Natural killer cell (primary cell): ENCODE measurements at places on chromosomes 1 and 21. TPM values are rescaled to one million over a fixed set of nuclear protein-coding genes. Genes with fewer than 3 reads are reported as not detected.

The LAMC2 gene
- not detected for total RNA-seq

- H3K36me3 ChIP-seq: no peaks in the 10 kb centered on the region
- DNase-seq: no peak
- H3K4me3 ChIP-seq: no peak overlapping the region
- peaks cover 2% of the 10 kb centered on the region for H3K27me3 ChIP-seq
- no peak overlapping the region for H3K27ac ChIP-seq
These were observed 151.1 kb upstream of the DPT start for GRCh38 chr1:168879896-168880734.

- H3K36me3 ChIP-seq: no peaks in the 10 kb centered on the region
- no peaks in the 10 kb centered on the region for H3K27me3 ChIP-seq
- H3K27ac ChIP-seq: no peak overlapping the region
- no peaks in the 10 kb centered on the region for H3K4me1 ChIP-seq
- H3K4me3 ChIP-seq: no peak overlapping the region
These were observed 235.3 kb upstream of the PLXNA2 start for GRCh38 chr1:208479435-208479834.

DNA sequence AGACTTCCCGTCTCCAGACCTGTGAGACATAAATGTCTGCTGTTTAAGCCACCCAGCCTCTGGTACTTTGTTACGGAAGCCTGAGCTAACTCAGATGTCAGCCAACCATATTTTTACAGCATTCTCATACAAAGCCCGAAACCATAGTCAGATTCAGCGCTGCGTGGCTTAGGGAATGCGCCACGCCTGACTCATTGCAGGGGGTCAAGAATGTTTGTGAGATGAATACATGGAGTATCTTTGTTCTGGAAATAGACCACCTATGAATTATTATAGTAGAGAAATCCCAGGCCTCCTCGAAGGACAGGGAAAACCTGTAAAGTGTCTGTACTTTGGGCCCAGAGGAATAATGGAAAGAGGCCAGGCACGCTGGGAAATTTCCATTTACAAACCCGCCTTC lies 434.8 kb downstream of the CAMTA1 start:
- H3K4me3 ChIP-seq: no peak overlapping the region
- no peak for DNase-seq
- no peak overlapping the region for H3K27ac ChIP-seq
- H3K36me3 ChIP-seq: no peaks in the 10 kb centered on the region
- H3K4me1 ChIP-seq: no peaks in the 10 kb centered on the region

GRCh38 chr1:2529784-2530512 lies at the start of gene HES5:
HES5 (minus strand) TSS chr1:2530263; CDS start chr1:2530164, 99 bp downstream.
- H3K4me1 ChIP-seq: peaks cover 45% of the 10 kb centered on the region
- no peak within 1 kb of the TSS for H3K27ac ChIP-seq
- H3K27me3 ChIP-seq: peaks cover 39% of the 10 kb centered on the region
- H3K36me3 ChIP-seq: no peaks in the 10 kb centered on the region

DNA sequence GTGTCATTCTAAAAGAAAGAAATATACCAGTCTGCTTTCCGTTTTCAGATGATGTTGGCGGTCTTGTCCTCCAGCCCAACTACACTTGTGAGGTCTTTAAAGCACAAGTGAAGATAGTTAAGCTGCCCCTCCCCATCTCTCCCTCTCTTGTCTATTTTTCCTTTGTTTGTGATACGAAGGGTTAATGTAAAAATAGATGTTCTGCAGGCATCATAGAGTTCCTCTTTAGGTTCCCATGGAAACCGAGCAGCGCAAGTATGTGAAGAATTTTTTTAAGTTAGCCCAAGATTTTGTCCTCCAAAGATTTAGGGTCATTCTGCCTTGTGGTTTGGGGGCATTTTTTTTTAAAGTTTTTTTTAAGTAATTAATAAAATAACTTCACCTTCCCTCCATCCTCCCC lies 232.4 kb upstream of the AJAP1 start:
- H3K36me3 ChIP-seq: no peaks in the 10 kb centered on the region
- no peak for DNase-seq
- no peaks in the 10 kb centered on the region for H3K4me1 ChIP-seq
- no peak overlapping the region for H3K27ac ChIP-seq
- H3K27me3 ChIP-seq: no peaks in the 10 kb centered on the region
- no peak overlapping the region for H3K4me3 ChIP-seq

DNA sequence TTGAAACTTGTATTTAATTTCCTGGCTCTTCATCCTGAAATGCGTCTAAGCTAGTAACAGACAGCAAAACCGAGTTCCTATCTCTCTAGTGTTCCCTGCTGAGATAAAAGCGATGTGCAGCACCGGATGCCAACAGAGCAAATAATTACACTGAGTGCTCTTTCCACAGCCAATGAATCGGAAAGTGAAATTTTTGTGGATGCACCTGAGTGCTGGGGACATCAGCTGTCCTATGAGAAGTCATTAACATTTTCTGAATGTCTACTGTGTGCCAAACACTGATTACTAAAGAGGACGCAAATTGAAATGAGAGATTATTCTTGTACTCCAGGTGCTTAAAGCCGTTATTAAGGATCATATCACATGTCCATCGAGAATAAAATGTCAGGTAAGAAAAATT lies 278.0 kb downstream of the RGS7 start:
- H3K27me3 ChIP-seq: no peaks in the 10 kb centered on the region
- H3K27ac ChIP-seq: no peak overlapping the region
- H3K4me3 ChIP-seq: no peak overlapping the region

DNA sequence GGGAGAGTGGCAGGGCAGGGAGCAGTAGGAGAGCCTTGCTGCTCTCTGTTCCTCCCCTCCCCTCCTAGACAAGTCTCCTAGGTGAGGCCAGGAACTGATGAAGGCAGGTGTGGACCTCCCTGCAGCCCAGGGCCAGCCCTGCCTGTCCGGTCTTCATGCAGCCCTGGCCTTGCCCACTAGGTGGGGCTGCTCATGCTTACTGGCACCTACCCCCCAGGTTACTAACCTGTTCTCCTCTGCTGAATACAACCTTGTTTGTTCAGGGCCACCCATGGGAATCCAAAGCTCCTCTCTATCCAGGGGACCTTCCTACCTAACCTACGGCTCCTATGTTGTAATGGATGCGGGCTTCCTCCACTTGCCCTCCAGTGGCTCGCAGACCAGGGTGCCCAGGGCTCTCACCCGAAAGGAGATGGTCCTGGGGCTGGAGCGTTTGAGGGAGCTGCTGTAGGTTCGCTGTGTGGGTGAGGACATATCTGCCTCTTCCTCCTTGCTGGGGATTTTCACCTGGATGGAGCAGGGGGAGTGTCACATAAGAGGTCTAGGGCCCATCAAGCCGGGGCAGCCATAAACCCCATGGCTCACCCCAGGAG lies 7.9 kb upstream of the TNNT2 start:
- no peaks in the 10 kb centered on the region for H3K27me3 ChIP-seq
- peak; percentile 26 for DNase-seq
- no peaks in the 10 kb centered on the region for H3K36me3 ChIP-seq
- no peaks in the 10 kb centered on the region for H3K4me1 ChIP-seq

DNA sequence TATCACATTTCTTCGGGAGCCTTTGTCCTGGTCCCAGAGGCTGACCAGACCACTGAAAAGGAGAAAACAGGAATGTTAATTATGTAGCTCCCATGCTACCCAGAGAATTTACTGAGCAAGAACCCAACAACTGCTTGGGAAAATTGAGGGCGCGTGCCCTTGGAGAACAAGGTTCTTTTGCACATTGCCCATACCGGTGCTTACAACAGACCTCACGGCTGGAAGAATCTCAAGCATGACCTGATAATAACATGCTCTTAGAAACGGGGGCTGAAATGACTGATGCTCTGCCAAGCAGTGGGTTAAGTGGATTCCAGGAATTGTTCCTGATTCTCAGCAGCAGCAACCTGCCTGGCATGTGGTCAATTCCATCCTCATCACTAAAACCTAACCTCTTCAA lies 49.3 kb upstream of the AJAP1 start:
- no peak for DNase-seq
- no peaks in the 10 kb centered on the region for H3K36me3 ChIP-seq
- H3K4me3 ChIP-seq: no peak overlapping the region
- no peaks in the 10 kb centered on the region for H3K27me3 ChIP-seq

DNA sequence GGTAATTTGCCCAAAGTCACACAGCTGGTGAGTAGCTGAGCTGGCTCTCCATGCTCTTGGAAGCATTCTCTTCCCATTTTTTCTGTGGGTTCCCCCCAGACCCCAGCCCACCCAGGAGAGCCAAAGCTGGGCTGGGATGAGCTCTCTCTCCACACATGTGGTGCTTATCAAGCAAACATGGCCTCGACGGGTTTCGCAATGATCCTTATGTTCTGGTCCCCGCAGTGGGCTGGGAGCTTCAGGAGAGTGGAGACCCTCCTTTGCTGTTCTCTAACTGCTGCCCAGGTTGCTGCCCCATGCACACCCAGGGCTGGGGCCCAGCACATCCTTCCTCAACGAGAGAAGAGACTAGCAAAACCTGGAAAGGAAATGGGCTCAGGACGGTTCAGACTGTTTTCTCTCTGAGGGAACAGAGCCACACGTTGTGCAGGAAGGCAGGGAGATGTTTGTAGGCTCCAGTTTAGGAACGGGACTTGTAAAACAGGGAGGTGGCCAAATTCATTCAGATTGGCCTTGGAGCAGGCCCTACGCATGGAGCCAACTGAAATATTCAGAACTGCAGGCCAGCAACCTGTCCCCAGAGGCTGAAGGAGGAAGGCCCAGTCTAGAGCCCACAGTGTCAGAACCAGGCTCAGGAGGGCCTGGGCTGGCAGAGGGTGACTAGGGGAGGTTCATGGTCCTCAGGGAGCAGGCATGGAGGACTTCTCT lies 27.2 kb upstream of the CSF1 start:
- no peak for DNase-seq
- H3K27ac ChIP-seq: no peak overlapping the region
- H3K4me1 ChIP-seq: peaks cover 26% of the 10 kb centered on the region
- no peaks in the 10 kb centered on the region for H3K36me3 ChIP-seq

GRCh38 chr1:238191170-238191569 lies 300.4 kb upstream of the ZP4 start:
- DNase-seq: no peak
- H3K4me1 ChIP-seq: no peaks in the 10 kb centered on the region
- no peaks in the 10 kb centered on the region for H3K36me3 ChIP-seq
- H3K27ac ChIP-seq: no peak overlapping the region

DNA sequence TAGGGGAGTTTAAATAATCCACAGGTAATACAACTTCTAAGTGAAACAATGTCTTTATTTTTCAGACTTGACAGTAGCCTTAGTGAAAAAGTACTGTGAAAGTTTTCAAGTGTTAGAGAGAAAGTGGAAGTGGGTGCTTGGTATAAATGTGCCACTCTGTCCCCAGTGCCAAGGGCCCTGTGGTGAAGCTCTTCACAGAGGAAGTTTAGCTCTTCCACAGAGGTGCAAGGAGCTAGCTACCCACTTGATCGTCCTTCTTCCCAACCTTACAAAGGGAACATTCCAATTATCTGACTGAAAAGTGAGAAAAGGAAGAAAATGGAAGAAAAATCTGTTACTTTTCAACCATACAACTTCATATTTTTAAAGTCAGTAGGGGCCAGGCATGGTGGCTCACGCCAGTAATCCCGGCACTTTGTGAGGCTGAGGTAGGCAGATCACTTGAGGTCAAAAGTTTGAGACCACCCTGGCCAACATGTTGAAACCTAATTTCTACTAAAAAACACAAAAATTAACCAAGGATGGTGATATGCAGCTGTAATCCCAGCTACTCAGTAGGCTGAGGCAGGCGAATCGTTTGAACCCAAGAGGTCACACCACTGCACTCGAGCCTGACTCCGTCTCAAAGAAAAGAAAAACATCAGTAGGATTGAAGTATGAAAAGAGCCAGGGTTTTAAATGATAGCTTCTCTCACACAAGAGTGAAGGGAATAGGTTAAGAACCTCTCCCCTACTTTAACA lies 41.0 kb upstream of the PTPRC start:
- H3K4me3 ChIP-seq: peak overlapping the region; percentile 19
- no peaks in the 10 kb centered on the region for H3K27me3 ChIP-seq
- no peaks in the 10 kb centered on the region for H3K36me3 ChIP-seq
- DNase-seq: peak; percentile 54
- H3K27ac ChIP-seq: peak overlapping the region; percentile 72
